HT1080 (cell line): ENCODE measurements at places on chromosomes 2 and 18.

GRCh38 chr2:33134791-33135560 lies 188.2 kb downstream of the LTBP1 start:
- DNase-seq = no peak

- no peak for DNase-seq
Observed at GRCh38 chr2:105800036-105800713, 55.5 kb downstream of the NCK2 start.

GRCh38 chr18:48790869-48791635 lies 159.7 kb downstream of the SMAD7 start:
- no peak for DNase-seq

DNA sequence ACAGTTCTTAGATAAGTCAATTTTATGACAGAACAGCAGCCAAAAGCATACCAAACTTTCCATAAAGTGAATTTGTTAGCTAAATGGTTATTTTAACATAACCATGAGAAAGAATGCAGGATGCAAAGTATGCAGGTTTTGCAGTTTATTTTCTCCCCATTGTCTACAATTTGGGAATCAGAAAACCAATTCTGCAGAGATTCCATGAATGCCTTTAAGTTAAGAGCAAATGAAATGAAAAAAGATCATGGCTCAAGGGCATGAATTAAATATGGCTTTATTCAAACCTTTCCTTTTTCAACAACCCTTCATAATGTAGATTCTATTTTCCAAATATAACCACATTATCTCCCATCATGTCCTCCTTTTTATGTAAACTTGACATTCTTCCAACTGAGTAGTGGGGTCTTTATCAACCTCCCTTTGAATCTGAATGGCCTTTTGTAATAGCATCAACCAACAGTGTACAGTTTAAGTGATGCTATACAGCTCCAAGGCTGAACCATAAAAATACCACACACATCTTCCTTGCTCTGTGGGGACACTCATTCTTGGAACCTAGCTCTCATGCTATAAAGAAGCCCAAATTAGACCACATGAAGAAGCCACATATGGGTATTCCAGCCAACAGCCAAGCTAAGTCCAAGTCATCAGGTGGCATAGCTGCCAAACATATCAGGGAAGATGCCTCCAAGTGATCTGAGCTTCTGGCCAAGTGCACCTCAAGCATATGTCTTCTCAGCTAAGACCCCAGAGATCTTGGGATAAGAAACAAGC lies 49.8 kb downstream of the PIAS2 start:
- DNase-seq = no peak

DNA sequence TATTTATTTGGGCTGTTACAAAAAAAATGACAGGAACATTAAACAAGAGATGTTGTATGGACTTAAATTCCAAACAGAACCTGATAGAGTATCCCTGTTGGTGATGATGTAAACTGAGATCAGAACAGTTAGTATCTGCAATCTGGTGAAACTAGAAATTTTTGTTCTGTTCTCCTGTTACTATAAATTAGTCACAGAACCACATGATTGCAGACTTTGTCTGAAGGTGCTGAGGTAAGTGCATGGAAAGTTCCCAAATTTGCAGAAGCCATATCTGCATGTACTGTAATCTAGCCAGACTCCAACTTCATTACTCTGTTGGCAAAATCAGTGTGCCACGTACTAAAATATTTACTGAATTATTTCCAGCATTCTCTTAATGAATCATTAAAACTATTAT lies 516.3 kb upstream of the FSIP2 start:
- no peak for DNase-seq

GRCh38 chr18:65522907-65523306 lies 227.9 kb upstream of the CDH7 start:
- DNase-seq = no peak

DNA sequence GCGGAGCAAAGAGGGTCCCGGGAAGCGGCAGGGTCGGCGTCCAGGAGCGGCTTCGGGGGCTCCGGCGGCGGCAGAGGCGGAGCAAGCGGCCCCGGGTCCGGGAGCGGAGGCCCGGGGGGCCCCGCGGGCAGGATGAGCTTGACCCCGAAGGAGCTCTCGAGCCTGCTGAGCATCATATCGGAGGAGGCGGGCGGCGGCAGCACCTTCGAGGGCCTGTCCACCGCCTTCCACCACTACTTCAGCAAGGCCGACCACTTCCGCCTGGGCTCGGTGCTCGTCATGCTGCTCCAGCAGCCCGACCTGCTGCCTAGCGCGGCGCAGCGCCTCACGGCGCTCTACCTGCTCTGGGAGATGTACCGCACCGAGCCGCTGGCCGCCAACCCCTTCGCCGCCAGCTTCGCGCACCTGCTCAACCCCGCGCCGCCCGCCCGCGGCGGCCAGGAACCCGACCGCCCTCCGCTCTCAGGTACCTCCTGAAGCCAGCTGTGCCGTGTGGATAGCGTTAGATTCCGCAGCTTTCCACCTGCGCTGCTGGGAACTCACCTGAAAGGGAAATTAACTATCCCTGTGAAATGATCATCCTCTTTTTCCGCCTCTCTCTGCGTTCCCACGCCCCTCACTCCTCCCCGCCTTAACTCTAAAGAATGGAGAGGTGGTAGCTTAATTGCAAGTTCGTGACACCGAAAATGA lies 472 bp downstream of the CNOT11 start:
- no peak for DNase-seq

DNA sequence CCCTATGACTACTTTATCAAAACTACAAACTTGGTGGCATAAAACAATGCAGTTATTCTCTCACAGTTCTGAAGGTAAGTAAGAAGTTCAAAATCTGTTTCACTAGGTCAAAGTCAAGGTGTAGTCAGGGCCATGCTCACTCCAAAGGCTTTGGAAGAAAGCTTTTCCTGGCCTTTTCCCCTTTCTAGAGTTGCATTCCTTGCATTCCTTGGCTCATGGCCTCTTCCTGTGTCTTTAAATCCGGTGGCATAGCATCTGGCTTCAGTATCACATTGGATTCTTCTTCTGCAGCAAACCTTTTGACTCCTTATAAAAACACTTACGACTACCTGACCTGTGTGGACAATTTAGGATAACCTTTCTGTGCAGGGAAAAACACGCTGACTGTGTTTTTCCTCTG lies 543.5 kb upstream of the HNMT start:
- DNase-seq = peak; percentile 29

DNA sequence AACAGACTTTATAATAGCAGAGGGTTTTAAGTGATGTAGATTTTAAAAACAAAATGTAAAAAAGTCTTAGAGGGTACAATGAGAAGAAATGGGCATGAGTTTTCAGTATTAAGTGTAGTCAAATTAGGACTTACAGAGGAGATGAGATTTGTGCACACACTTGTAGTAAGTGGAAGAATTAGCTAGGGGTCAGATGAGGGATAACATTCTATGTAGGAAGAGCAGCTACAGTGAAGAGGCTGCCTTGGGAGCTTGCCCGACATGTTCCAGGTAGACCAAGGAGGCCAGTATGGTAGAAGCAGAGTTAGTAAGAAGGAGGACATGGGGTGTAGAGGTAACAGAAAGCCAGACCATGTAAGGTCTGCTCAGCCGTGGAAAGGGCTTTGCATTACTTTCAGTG lies 189.2 kb upstream of the DSEL start:
- peak; percentile 22 for DNase-seq

GRCh38 chr2:229774237-229774636 lies 59.9 kb upstream of the DNER start:
- DNase-seq = no peak

GRCh38 chr2:3423492-3424170 lies 44.1 kb downstream of the TRAPPC12 start:
- DNase-seq = peak; percentile 57

- DNase-seq = no peak
Observed at GRCh38 chr2:136628490-136628889, 136.9 kb upstream of the THSD7B start.

GRCh38 chr2:144330951-144331673 lies 188.8 kb downstream of the ZEB2 start:
- peak; percentile 12 for DNase-seq

DNA sequence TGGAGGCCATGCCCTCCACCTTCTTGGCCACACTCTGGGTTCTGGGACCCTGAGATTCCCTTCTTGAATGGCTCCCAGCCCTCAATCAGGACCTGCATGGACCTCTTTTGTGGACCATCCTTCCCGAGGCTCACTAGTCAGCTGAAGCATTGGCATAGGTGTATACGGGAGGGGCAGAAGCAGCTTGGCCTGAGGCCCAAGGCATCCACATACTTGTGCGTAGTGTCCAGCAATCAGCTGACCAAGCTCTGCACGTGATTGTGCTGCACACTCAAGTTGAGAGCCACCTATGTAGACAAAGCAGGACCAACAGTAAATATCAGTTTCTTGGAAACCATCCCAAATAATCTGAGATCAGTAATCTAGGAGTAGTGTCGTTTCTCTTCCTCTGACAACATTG lies 119.6 kb downstream of the INSIG2 start:
- no peak for DNase-seq

DNA sequence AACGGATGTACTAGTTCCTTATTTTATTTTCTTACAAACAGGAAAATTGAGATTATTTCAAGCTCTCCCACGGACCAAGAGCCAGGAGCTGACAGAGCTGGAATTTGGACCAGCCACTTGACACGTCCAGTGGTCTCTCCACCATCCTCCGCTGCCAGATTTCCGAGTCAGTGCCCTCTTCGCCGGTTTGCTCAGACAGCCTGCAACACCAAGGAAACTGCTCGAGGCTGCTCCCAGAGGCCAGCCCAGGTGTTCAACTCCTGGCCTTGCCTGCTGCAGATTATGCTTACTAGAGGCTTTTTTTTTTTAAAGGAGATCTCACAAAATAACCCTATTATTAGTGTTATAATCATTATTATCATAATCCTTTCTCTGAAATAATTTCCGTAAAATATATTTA lies 779.8 kb downstream of the RNF144A start:
- DNase-seq = no peak

GRCh38 chr18:22703883-22704585 lies 229.1 kb upstream of the RBBP8 start:
- peak; percentile 44 for DNase-seq

- DNase-seq = no peak
Observed at GRCh38 chr2:177072090-177072489, 140.5 kb upstream of the HNRNPA3 start.

- DNase-seq = no peak
Observed at GRCh38 chr18:3042379-3042778, 29.4 kb upstream of the LPIN2 start.

- DNase-seq = no peak
Observed at GRCh38 chr2:239225871-239226561, 174.8 kb downstream of the HDAC4 start.

GRCh38 chr2:149677416-149677815 lies 89.8 kb upstream of the MMADHC start:
- no peak for DNase-seq

- no peak for DNase-seq
Observed at GRCh38 chr2:228839421-228839876, 431.6 kb downstream of the PID1 start.

GRCh38 chr2:168685600-168686451 lies 116.6 kb upstream of the NOSTRIN start:
- DNase-seq = peak; percentile 86

GRCh38 chr2:85744741-85745601 lies 8.8 kb upstream of the ATOH8 start:
- no peak for DNase-seq

DNA sequence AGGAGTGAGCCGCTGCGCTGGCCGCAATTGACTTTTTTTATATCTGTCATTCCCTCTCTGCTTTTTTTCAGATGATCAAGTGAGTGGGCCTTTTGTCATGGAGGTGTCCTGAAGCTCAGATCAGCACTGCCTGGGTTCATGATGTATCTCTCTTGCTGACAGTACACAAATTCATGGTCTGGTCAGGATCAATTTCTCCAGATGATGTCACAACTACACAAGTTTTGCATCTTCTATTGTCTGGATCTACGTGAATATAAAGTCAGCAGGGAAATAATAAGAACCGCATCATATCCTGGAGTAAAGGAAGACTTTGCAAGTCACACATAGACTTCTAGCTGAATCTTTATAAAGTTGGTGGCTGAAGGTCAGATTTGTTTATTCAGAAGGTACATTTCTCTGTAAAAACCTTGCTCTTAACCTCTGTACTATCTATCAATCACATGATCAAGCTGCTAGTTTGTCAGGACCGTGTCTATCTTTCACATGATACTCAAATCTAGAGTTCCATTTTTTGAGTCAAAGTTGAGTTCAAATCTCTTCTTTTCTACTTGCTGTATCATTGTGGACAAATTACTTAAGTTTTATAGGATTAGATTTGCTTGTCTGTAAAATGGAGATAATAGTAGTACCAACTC lies 13.1 kb upstream of the CD28 start:
- no peak for DNase-seq

GRCh38 chr2:187614756-187615155 lies 60.5 kb upstream of the TFPI start:
- no peak for DNase-seq

DNA sequence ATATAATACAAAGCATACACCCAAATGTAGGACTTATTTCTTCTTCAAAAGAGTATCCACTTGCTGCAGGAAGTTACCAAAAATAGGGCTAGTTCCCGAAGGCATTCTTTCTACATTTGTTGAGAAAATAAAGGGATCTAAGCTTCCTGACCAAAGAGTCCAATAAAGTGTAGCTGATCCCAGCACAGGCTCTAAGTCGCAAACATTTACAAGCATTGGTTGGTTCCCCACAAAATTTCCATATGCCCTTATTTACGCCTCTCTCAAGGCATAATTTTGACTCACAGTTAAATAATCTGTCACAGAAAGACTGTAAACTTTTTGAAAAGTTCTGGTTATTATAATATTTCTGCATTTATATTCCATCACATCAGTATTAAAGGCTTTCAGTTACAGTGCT lies 1520.1 kb upstream of the ZEB2 start:
- DNase-seq = no peak

- DNase-seq = peak; percentile 64
Observed at GRCh38 chr2:7014174-7014640, 97.0 kb downstream of the RNF144A start.

DNA sequence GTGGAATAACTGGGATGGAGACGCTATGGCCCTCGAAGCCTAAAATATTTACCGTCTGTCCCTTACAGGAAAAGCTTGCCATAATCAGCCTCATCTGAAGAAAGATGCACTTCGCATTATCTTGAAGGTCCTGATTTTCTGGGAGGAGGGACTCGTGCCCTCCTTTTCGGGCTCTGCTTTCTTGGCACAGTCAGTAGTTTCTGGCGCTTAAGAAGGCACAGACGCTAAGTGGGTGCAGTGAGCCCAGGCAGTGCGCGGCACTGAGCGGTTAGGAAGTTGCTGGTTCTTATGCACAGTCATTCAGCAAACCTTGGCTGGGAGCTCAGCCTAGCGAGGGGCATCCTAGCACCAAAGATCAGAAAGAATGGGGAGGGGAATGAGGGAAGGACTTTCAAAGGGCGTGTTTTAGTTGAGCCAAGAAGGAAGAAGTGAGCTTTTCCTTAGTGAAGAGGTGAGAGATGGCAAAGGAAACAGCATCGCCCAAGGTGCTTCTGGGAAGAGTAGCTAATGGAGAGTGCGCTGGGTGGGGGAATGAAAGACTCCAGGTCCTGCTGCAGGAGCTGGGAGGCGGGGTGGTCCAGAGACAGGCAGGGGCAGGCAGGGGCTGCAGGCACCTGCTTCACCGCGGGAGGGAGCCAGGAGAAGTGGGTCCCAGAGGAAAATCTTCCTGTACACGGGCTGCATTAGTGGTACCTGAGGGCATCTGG lies 64.1 kb downstream of the ZCCHC2 start:
- no peak for DNase-seq

- no peak for DNase-seq
Observed at GRCh38 chr18:48441405-48441881, 32.3 kb upstream of the ZBTB7C start.
